ENCODE measurements at places on chromosomes 13 and 19.

- DNase-seq, result no peak
Observed at GRCh38 chr19:53165691-53166091, 6.8 kb upstream of the ZNF347 start.

GRCh38 chr13:88162076-88162702, 491.0 kb downstream of the SLITRK5 start:
- no peak for DNase-seq

GRCh38 chr19:28239270-28239669, 973.7 kb downstream of the UQCRFS1 start:
- DNase-seq, result no peak

GRCh38 chr13:26926371-26926770, 165.8 kb upstream of the GPR12 start:
- no peak for DNase-seq

DNA sequence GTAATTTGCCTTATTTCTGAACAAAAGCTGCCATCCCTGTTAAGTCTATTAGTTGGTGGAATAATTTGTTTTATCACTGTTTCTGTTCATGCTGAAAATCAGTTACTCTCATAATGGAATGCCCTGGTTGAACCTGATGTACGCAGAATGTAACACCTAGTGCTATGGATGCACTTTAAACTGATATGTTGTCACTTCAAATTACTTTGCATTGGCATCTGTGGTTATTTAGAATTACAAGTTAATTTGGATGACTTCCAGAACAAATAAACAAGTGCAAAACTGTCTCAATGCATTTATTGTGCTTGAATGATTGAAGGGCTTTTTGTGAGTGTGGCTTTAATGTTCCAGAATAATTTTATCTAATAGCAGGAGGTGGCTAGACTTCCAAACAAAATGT, 368.2 kb upstream of the SLITRK5 start:
- no peak for DNase-seq

- DNase-seq, result no peak
Observed at GRCh38 chr19:13014101-13014920, 19.0 kb downstream of the NFIX start.

DNA sequence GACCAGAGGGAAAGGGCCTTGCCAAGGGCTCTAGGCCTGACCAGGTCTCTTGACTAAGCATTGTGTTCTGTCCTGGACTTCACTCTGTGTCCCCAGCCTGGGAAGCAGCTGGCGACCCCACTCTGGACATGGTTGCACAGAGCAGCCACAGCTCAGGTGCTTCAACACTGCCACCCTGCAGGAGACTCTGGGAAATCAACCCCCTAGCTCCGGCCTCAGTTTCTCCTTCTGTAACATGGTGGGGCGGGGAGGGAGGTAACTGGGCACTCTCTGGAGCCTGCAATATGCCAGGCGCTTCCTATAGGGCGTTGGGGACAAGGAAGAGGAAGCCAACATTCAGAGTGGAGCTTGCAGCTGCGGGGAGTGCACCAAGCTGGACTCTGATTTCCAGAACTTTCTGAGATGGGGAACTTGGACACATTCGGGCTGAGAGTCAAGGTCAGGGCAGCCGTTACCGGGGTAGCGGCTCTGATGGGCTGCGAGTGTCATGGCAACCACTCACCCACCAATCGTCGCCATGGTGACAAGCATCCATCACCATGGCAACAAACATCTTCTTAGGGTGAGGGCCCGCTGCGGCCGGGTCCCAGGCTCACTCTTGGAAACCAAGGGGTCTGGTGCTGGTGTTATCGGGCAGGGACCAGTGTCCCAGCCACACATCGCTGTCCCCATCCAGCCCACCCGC, 12.8 kb downstream of the F2RL3 start:
- no peak for DNase-seq

DNA sequence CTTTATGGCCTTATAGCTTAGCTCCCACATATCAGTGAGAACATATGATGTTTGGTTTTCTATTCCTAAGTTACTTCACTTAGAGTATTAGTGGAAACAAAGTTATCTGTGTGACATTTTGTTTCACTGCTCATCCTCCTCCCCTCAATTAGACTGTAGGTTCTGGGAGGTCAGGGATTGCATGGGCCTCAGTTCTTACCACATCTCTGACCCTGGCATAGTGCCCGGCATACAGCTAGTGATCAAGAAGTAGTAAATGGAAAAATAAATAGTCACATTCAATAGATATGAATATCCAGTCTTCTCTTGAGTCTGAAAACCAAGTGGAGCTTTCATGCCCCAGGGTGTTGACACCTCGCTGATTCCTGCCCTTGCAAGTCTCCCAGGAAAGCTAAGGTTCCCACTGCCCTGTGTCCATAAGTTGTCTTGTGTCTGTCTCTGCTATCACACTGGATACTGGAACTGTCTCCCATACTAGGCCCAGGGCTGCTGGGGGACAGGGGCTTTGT, 249.5 kb upstream of the TSHZ3 start:
- no peak for DNase-seq

DNA sequence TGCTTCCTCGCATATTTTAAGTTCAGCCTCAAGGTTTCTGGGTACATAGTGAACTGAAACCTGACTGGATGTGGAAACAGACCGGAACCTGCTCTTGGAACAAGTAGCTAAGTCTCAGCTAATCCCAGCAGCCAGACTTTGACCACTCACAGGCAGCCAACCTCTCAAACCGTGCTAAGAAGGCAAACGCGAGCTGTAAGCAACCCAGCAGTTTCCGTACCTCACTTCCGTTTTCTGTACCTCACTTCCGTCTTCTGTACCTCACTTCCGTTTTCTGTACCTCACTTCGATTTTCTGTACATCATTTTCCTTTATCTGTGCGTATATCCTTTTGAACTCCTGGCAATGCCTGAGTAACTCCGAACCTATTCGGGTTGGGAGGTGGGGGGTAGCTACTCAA, 96.8 kb downstream of the SUCLA2 start:
- no peak for DNase-seq

GRCh38 chr19:53519446-53519845, 18.5 kb upstream of the ZNF331 start:
- DNase-seq, result no peak

- DNase-seq, result no peak
Observed at GRCh38 chr13:46476174-46476573, 76.8 kb upstream of the LRCH1 start.

DNA sequence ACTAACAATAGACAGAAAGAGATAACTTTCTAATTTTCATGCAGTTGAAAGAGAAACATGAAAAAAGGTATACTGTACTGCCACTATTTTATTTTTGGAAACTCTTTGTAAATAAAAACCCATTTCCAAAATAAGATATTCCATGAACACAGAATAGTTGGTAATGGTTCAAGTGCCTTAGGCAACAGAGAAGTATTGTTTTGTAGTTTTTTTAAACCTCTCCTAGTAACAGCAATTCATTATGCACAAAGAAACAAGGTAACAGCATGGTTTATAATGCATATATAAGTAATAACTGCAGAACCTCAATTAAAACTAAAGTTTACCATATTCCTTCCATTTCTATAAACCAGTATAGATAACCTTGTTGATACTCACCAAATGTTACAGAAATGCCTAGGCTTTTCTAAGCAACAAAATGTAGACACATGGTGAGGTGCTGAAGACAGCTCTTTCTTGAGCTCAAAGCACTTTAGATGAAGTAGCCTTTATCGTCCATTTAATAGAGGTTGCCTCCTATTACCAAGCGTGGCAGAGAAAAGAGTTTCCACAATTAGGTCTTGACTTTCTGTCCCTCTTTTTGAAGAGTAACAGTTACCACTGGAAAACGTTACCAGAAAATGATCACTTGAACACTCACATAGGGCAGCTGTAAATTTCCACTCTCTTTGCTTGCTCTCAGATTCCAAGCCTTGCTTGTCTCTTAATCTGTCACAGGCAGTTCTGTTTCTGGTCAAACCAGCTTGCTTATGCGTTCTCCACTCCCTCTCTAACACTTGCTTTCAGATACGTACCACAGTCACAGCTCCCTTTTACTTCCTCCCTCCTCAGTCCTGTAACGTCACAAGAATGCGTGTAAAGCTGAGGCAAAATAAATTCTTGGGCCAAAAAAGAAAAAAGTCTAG, 42.9 kb downstream of the CAB39L start:
- no peak for DNase-seq

- no peak for DNase-seq
Observed at GRCh38 chr19:42131149-42132029, 857 bp downstream of the POU2F2 start.

DNA sequence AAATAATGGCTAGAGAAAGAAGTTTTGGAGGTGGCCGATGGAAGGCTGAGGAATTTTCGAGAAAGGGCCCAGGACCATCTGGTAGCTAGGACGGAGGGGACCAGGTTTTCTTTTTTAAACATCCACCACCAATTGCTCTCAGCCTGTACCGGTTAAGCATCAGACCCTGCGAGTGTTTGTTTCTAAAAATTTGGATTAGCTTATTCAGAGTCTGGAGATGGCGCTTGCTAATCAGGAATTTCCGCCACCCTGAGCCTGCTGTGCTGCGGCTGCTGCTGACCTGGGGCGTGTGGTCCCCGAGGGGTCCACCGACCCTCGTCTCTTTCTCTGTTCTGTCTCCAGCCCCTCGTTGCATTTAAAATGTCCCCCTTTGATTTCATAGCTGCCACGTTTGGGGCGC, 2.0 kb downstream of the UHRF1 start:
- no peak for DNase-seq

DNA sequence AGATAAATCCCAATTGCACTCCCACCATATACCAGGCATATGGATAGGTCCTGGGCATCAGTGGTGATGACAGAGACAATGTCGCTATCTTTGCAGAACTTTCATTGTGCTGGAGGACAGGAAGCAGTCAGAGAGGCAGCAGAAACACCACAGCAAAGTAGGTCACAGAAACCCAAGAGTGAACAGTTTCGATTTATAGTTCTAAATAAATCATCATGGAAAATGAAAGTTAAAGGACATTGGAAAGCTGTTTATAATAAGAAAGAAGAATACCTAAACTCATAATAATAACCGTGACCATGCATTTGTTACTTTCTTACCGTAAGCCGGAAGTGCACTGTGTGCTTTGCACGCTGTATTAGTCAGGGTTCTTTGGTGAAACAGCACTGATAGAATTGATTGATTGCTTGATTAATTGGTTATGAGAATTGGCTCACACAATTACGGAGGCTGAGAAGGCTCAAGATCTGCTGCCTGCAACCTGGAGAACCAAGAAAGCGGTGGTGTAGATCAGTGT, 38.9 kb downstream of the ALOX5AP start:
- no peak for DNase-seq

DNA sequence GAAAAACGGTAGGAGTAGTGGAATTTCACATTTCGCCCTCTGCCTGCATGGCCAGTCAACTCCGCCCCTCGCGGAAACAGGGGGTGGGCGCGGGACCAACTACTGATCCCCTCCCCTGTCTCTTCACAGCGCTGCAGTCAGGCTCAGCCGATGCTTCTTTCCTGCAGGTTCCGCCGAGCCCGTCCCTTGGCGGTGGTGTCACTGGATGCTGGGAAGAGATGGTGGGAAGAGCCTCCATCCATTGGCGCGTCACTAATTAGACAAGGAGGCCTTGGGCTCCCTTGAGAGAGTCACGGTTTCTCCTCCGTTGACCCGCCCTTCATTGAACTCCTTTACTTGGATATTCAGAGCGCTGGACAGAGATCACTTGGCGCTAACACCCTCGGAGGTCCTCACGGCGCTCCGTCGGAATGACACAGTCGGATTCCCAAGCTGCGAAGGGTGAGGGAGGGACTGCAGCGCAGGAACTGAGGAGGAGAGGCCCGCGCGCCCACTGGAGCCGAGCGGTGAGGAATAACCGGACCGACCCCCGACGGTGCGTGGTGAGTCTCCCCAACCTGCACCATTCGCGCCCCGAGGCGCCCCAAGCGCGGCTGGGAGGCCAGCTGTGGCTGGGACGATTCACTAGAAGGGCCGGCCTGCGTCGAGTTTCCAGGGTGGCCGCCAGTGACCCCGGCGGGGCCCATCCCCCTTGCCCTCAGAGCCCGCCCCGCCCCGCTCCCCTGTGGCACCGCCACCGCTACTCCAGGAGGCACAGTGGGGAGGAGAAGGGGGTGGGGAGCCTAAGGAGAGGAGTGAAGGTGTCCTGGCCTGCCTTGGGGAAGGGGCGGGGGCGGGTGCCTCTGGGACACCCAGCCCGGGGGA, 11.2 kb upstream of the CEACAM21 start:
- no peak for DNase-seq

DNA sequence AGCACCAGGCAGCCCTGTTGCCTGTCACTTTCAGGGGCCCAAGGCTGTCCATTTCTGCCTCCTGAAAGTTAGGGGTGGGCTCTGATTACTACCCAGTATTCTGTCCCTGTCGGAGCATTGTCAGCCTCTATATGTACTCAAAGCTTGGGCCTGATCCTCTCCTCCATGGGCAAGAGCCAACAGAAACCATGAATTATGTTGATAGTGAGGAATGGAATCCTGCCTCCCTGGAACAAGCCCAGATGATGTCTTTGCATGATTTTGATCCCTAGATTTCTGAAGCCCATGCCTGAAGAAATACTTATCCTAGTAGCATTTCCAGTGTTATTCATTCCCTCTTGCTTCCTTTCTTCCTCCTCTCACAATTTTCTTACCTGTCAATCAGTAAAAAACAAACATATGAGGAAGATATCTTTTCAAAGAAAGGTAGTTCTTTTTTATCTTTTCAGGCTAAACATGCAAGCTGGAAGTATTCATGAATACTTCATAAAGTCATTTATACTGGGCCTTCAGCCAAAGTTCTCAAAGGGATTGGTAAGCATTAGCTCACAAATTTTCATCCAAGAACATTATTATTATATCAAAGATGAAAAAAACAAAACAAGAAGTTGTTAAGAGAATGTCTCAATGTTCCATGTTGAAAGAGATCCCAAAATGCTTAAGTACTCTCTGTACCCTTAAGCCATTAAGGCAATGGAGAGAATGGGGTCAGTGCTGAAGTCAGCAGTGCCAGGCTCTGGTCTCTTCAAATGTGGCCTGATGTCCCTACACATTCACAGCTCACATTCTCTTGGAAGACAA, 171.7 kb downstream of the NHLRC3 start:
- DNase-seq, result no peak

DNA sequence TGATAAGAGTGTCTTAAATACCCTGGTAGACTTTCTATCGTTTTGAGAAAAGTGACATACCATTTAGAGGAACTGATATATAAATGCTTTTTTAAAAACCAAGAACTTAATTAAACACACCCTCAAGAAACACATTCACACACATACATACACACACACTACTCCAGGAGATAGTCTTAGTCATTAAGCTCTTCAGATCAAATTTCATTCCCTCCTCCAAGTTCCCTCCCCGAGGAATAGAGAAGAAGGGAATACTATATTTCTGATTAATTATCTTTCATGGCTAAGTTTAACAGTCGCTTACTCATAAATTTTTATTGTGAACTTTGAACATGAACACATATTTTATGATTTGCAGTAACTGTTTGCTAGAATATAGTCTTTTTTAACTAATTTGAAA, 1109.5 kb downstream of the SLITRK1 start:
- no peak for DNase-seq

Measured in activated CD8-positive, alpha-beta memory T cell treated with anti-CD3 and anti-CD28 coated beads for 1 hour (primary cell).